ENCODE measurements at places on chromosomes 11 and 22. TPM values are rescaled to one million over a fixed set of nuclear protein-coding genes. Genes with fewer than 3 reads are reported as not detected.

The SAC3D1 gene
- total RNA-seq, result 43.9 TPM

The SCN2B gene
- not detected for total RNA-seq

GRCh38 chr11:125082611-125083311 is 19.7 kb downstream of the SLC37A2 start:
- no peak overlapping the region for H3K4me3 ChIP-seq
- no peak overlapping the region for H3K27ac ChIP-seq
- H3K27me3 ChIP-seq, result no peaks in the 10 kb centered on the region
- DNase-seq, result no peak

DNA sequence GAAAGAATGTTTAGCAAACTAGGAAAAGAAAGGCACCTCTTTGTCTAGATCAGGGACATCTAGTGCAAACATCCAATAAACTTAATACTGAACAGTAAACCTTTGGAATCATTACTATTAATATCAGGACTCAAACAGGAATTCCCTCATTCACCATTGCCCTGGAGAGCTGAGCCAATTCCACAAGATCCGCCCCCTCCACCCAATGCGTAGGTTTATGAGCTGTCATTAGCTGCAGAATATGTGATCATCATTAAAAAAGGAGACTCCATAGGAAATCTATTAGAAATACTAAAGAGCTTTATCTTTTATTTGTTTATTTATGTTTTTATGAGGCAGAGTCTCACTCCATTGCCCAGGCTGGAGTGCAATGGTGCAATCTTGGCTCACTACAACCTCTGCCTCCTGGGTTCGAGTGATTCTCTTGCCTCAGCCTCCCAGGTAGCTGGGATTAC is 5.5 kb downstream of the IL17REL start:
- no peak overlapping the region for H3K4me3 ChIP-seq
- H3K27ac ChIP-seq, result no peak overlapping the region
- no peaks in the 10 kb centered on the region for H3K36me3 ChIP-seq

- H3K36me3 ChIP-seq, result no peaks in the 10 kb centered on the region
- no peak overlapping the region for H3K4me3 ChIP-seq
- H3K27ac ChIP-seq, result no peak overlapping the region
- H3K27me3 ChIP-seq, result no peaks in the 10 kb centered on the region
- no peak for DNase-seq
Observed at GRCh38 chr11:109911488-109911887, 181.7 kb upstream of the ZC3H12C start.

- no peaks in the 10 kb centered on the region for H3K4me1 ChIP-seq
- H3K27me3 ChIP-seq, result no peaks in the 10 kb centered on the region
- H3K4me3 ChIP-seq, result no peak overlapping the region
- H3K27ac ChIP-seq, result no peak overlapping the region
- no peaks in the 10 kb centered on the region for H3K36me3 ChIP-seq
- no peak for DNase-seq
Observed at GRCh38 chr11:84899134-84899533, 728.0 kb downstream of the DLG2 start.

DNA sequence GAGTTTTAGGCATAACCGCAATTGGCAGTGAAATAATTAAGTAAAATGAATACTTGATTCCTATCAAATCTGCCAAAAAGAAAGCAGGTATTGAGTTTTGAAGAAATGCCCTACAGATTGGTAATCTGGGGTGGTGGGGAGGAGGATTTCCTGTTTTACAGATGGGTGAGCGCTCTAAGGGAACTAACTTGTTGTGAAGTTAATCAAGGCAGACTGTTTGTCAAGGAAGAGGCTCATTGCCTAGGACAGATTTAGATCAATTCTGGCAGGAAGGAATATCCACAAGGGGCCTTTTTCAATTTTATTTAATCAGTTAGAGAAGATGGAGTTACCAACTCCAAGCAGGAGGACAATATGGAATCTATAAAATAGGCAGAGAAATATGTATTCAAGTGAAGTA is 271.5 kb upstream of the CCDC90B start:
- peak; percentile 61 for DNase-seq
- H3K27ac ChIP-seq, result peak overlapping the region; percentile 25
- peaks cover 29% of the 10 kb centered on the region for H3K36me3 ChIP-seq

DNA sequence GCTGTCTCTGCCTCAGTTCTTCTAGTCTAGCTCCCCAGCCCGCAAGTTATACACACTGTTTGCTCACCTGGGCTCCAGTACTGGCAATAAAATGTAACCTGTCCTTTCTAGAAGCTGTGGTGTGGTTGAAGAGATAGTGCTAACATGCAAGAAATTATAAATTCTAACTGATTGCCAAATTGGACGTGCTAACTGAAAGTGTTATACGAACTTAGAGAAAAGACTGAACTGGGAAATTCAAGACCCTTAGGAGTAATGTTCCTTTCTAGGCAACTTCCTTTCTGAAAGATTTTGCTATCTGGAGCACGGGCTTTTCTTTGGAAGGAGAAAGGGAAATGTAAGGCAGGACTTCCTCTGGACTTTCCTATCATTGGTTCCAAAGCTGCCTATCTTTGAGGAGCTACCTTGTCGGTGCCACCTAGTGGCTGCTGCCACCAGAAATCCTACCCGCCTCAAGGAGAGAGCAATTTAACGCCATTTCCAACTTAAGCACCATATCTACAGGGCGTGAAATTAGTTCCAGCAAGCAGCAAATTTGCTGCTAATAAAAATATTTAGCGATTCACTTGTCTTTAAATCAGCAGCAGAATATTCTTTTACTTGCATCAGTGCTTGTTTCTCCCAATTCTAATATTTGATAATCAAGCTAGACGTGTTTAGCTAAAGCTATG is 12.7 kb upstream of the TMEM218 start:
- H3K4me3 ChIP-seq, result no peak overlapping the region
- no peaks in the 10 kb centered on the region for H3K36me3 ChIP-seq
- DNase-seq, result peak; percentile 89
- H3K27me3 ChIP-seq, result no peaks in the 10 kb centered on the region
- H3K27ac ChIP-seq, result no peak overlapping the region

DNA sequence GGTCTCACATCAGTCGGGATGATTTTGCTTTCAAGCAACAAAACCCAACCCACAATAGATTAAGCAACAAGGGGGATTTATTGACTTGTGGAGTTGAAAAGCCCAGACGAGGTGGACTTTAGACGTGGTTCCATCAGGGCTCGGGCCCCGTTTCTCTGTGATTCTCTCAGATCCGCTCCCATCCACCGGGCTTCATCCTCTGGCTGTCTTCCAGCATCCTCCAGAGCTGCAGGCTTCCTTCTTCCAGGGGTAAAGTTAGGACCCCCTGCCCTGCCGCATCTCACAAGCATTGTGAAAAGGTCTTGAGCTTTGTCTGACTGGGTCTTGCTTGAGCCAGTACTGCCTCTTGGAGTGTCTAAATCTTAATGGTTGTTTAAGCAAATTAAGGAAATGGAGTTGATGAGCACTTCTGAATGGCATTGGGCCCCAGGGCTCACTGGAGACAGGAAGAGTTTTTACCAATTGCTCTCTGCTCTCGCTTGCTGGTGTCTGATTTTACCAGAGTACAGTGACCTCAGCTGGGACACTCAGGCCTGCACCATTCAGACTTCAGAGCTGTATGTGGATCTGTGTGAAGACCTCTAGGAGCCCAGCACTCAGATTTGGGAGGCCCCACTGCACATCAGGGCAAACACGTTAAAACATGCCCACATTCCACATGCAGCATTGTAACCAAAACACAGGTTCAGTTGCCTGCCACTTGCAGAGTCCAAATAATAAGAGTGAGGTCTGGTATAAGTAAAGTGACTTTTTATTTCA is 13.5 kb upstream of the FTH1 start:
- no peak overlapping the region for H3K27ac ChIP-seq
- H3K4me1 ChIP-seq, result peaks cover 10% of the 10 kb centered on the region
- no peaks in the 10 kb centered on the region for H3K27me3 ChIP-seq
- no peaks in the 10 kb centered on the region for H3K36me3 ChIP-seq
- DNase-seq, result no peak
- H3K4me3 ChIP-seq, result no peak overlapping the region

All from A673 (cell line).